CD4-positive, alpha-beta T cell treated with Interleukin-15 for 1 hour (primary cell): ENCODE measurements at places on chromosomes 5 and 9.

DNA sequence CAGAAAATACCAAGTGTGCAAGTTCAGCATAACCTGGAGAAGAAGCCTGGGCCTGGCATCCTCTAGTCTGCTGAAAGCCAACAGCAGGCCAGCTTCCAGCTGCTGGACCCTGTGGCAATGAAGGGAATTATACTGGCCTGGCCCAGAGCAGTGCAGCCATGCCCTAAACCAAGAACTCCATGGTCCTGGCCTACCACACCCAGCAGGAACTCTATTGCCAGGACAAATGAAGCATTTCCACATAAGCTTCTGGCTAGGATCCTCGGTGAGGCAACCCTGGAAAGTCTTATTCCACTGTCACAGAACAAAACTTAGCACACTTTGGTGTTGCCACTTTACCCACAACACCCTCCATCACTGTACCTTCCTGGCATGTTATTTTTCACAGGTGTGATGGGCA lies 35.5 kb downstream of the CDK5RAP2 start:
- no peak for DNase-seq

DNA sequence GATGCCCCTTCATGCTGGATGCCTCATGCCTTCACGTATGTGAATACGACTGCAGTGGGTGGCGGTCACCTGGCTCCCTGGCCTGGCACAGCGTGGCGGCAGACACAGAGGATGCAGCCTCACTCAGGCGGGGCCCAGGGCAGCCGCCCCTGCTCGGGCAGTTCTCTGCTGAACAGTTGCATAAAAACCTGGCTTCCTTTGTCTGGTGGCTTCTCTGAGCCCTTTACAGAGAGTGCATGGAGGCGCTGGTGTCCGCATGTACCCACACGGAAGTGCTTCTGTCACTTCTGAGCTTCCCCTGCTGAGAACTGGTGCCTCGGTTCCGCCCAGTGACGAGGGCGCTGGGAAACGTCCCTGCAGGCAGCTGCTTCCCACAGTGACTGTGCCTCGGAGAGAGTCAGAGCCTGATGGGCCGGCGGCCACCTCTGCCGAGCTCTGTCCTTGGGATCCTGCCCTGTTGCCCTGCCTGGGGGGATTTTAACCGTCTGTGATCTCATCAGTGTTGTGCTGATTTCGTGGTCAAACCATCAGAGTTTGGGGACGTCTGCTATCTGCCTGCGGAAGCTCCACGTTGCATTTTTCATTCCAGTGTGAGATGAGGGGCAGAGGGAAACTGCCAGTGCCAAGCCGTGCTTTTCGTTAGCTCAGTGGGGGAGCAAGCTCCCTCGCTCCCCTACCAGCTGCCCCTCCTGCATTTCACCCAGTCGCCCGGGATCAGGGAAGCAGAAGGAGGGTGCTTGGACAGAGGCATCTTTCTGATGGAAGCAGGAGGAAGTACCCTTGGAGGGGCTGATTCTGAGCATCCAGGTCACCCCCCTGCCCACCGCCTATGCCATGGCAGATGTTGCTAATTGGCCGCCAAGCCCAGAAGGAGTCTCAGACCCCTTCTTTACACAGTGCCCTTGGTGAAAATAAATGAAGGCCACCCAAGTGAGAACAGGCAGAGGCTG lies 153.0 kb upstream of the COL5A1 start:
- peak; percentile 10 for DNase-seq

GRCh38 chr5:148794275-148794674 lies 32.1 kb upstream of the ADRB2 start:
- no peak for DNase-seq

- no peak for DNase-seq
These were observed 251.1 kb upstream of the PPP1R2B start for GRCh38 chr5:156598964-156599363.

DNA sequence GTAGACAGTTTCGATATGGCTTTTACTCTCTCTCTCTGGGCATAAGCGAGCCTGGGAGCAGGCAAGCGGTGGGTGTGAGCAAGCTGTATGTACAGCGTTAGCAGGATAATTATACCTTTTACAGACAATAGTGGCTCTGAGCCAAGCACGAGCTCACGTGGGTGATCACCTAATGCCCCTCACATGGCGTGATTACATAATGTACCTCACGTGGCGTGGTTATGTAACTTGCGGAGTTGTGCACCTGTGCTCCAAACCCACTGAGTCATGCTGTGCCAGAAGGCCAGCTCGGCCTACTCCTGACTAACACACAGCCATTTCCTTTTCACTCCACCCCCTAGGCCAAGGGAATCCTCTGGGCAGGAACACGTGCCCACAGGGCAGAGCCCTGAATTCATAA lies 797.2 kb downstream of the EFNA5 start:
- DNase-seq, result no peak
